ENCODE measurements at places on chromosomes 1 and 21. TPM values are rescaled to one million over a fixed set of nuclear protein-coding genes. Genes with fewer than 3 reads are reported as not detected.

GRCh38 chr1:100404821-100405220 is 52.5 kb downstream of the CDC14A start:
- H3K27ac ChIP-seq = no peak overlapping the region
- no peaks in the 10 kb centered on the region for H3K36me3 ChIP-seq
- H3K4me1 ChIP-seq = peaks cover 11% of the 10 kb centered on the region

- no peaks in the 10 kb centered on the region for H3K27me3 ChIP-seq
- H3K4me3 ChIP-seq = no peak overlapping the region
- H3K36me3 ChIP-seq = peaks cover 60% of the 10 kb centered on the region
Observed at GRCh38 chr1:158087320-158087927, 93.3 kb upstream of the CD1D start.

DNA sequence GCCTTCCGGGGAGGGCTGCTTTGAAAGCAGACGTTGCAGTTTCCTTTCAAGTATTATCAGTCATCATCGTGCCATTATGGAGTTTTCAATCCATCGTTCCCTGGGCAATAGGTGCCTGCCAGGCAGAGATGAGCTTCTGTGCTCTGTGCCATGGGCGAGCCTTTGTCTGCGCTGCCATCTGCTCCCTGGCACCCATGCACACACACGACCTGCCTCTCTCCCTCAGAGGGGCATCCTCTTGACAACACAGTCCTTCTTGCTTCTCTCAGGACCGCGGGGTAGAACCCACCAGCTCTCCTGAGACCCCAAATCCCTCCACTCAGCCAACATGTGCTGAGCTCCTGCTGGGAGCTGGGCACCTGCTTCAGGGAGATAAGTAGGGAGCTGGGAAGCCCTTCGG is 149.3 kb downstream of the HMGB4 start:
- no peak overlapping the region for H3K27ac ChIP-seq
- peaks cover 8% of the 10 kb centered on the region for H3K27me3 ChIP-seq
- no peaks in the 10 kb centered on the region for H3K4me1 ChIP-seq
- no peak overlapping the region for H3K4me3 ChIP-seq
- no peak for DNase-seq
- no peaks in the 10 kb centered on the region for H3K36me3 ChIP-seq

DNA sequence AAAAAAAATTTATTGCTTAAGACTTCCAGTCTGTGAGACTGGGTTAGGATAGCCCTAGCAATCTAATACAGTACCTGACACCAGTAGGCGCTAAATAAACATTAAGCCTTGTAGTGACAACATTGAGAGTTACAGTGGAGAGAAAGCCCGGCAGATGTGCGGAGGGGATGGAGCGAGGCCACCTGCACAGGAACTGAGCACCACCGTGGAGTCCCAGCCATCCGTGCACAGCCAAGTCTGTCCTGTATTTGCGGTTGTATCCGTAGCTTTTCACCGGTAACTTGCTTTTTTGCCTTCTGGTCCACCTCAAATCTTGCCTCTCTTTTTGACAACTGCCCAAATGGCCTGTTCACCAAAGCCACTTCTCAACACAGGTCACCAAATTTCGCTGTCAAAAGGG is 260.1 kb downstream of the GPATCH2 start:
- H3K27me3 ChIP-seq = no peaks in the 10 kb centered on the region
- no peaks in the 10 kb centered on the region for H3K4me1 ChIP-seq
- H3K36me3 ChIP-seq = no peaks in the 10 kb centered on the region
- no peak for DNase-seq
- H3K27ac ChIP-seq = no peak overlapping the region

DNA sequence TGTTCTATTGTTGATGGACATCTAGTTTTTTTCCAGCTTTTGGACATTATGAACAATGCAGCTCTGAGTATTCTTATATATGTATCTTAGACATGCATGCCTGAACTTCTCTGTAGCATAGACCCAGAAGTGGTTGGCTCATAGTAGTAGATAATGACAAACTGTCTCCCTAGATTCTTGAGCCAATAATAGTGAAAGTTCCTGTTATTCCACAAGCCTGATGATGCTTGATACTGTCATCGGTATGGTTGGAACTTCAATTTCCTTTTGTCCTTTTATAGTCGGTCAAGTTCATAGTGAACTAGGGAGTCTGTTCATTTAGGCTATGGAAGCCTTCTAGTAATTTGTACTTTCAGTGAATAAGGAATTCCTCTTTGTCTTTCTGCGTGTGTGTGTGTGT is 56.8 kb downstream of the MTR start:
- H3K27ac ChIP-seq = no peak overlapping the region
- peaks cover 82% of the 10 kb centered on the region for H3K36me3 ChIP-seq
- no peaks in the 10 kb centered on the region for H3K4me1 ChIP-seq
- H3K27me3 ChIP-seq = no peaks in the 10 kb centered on the region
- no peak for DNase-seq
- no peak overlapping the region for H3K4me3 ChIP-seq

DNA sequence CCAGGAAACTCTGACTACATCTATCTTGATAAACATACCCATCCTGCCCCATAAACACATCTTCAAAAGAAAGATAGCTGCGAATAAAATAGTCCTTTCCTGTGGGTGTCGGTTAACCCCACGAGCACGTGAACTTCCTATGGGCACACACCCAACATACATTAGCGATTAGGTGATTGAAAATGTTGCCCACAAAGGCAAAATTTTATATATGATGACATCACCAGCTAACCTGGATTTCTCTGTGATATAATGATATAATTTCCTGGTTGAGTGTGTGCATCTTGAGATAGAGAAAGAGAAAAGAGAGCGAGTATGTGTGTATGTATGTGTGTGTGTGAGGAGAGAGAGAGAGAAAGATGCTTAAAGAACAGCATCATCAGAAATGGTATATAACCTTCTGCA is 296.1 kb downstream of the PTPRC start:
- no peaks in the 10 kb centered on the region for H3K27me3 ChIP-seq
- peaks cover 42% of the 10 kb centered on the region for H3K4me1 ChIP-seq
- H3K27ac ChIP-seq = peak overlapping the region; percentile 80

DNA sequence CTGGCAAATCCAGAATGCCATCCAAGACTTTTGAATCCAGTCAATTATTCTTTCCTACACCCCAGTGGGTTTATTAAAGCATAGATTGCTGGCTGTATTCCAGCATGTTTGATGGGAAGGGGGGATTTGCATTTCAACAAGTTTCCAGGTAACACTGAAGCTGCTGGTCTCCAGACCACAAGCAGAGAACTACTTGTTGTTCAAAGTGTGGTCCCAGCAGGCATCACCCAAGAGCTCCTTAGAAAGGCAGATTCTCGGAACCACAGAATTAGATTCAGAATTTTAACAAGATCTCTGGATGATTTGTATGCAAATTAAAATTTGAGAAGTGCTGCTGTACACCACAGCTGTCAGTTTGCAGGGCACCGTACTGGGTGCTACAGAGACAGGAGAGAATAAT is 216.3 kb upstream of the FAM78B start:
- H3K4me1 ChIP-seq = no peaks in the 10 kb centered on the region
- H3K4me3 ChIP-seq = no peak overlapping the region
- H3K27ac ChIP-seq = no peak overlapping the region

DNA sequence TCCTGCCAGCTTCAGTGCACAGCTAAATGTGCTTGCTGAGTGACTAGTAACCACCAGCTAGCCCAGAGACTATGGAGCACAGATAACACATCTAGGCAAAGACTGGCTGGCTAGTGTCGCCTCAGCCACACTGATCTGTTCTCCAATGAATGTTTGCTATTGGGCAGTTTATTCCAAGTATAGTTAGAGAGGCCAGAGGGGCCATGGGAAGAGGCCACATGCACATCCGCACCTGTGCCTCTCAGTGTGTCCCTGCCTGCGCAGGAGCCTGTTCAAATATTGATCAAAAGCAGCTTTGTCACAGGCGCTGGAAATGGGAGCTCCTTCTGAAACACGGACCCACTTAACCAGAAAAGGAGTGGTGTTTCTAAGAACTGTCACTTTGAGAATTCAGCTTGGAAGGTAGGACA is 51.3 kb upstream of the ATP1A1 start:
- no peak overlapping the region for H3K27ac ChIP-seq
- H3K4me3 ChIP-seq = no peak overlapping the region
- peaks cover 4% of the 10 kb centered on the region for H3K4me1 ChIP-seq
- no peaks in the 10 kb centered on the region for H3K27me3 ChIP-seq
- no peaks in the 10 kb centered on the region for H3K36me3 ChIP-seq

DNA sequence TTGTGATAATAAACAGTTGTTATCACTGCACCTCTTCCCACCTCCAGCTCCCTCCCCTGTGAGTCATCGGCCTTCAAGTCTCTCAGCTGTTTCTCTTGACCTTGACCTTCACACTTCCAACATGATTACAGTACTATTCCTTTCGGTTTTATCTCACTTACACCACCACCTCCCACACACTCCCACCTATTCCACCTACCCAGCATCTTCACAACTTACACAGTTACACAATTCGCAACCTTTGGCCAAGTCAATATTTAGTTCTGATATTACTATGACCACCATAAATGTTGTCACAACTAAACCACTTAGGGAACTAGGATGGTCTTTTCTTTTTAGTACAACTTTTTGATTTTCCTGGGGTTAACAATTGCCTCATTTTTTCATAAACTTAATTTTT is 60.2 kb downstream of the RIPK4 start:
- H3K4me1 ChIP-seq = no peaks in the 10 kb centered on the region
- H3K27me3 ChIP-seq = peaks cover 9% of the 10 kb centered on the region
- no peak overlapping the region for H3K4me3 ChIP-seq
- H3K36me3 ChIP-seq = no peaks in the 10 kb centered on the region
- no peak overlapping the region for H3K27ac ChIP-seq

DNA sequence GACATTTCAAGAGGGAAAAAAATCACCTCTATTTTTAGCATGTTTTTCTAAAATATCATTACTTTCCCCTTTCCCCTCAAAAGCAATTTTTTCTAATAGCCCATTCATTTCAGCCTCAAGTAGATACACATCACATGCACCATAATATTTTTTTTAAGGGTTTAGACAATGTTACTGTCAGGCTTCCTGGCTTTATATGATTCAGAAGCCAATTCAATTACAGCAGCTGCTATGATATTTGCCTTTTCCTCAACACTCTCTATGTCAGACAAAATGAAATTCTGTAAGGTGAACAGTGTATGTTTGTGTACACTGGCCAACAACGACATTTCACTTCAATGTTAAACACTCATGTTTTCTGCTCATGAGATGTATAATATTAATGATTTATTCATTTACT is 46.5 kb downstream of the OMA1 start:
- peaks cover 14% of the 10 kb centered on the region for H3K36me3 ChIP-seq
- H3K4me3 ChIP-seq = no peak overlapping the region
- no peak for DNase-seq
- H3K4me1 ChIP-seq = no peaks in the 10 kb centered on the region
- H3K27me3 ChIP-seq = no peaks in the 10 kb centered on the region

DNA sequence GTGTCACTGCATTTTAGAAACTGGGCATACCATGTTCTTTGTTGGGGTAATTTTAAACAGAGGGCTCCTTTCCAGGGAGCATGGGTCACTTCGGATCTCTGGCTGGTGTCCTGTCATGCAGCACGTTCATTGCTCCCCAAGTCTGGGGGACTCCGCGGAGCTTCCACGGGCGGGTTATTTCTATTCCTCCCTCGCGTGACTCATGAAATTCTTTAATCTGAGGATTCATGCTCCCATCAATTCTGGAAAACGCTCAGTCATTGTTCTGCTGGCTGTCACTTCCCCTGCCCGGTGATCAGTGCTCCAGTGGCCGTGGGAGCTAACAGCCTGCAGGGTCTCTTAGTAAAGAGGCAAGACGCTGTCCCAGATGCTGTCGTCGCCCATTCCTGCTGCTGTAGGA is 28.1 kb downstream of the CFAP74 start:
- no peaks in the 10 kb centered on the region for H3K4me1 ChIP-seq
- no peak overlapping the region for H3K4me3 ChIP-seq

DNA sequence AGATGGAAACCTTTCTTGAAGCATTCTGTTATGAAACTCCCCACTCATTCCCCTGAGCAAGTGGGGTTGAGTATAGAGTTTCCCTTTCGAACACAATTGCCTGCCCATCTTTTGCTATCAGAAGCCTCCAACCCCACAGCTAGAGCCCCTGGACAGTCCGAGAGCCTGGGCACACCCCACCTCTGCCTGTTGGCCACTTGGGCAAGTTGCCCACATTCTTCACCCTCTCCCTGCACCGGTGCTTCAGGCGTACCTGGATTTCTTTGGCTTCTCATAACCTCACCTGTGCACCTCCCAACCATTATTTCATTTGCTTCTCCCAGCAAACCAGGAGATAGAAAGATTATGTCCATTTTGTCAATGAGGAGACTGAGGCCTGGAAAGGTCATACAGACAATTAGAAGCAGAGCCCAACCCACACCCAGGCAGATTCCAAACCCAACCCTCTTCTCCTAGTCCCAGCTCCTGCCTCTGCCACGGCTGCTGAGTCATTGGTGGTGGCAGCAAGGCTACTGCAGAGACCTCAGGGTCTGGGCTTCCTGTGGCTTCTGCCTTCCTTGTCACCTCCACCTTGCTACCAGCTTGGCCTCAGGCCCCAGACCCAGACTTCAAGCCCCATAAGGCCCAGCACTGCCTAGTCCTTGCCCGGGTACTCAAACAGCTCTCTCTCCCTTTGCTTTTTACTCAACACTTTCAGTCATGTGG is 118.7 kb upstream of the ZBTB40 start:
- no peaks in the 10 kb centered on the region for H3K36me3 ChIP-seq
- peaks cover 8% of the 10 kb centered on the region for H3K27me3 ChIP-seq
- no peaks in the 10 kb centered on the region for H3K4me1 ChIP-seq
- H3K4me3 ChIP-seq = no peak overlapping the region

DNA sequence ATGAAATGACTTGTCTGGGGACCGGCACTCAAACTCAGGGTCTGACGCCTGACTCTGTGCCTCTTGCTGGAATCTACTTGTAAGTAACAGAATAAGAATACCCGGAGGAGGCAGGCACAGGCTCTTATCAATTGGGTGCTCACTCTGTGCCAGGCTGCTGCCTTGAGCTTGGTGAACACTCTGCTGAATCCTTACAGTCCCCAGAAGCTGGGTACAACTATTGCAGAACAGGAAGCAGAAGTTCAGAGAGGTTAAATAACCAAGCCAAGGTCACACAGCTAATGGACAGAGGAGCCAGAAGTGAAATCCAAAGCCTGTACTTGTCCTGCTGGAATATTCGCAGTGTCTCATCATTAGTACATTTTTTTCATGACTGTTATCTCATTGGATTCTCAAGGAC is 86.0 kb downstream of the EPHB2 start:
- peaks cover 7% of the 10 kb centered on the region for H3K4me1 ChIP-seq
- no peaks in the 10 kb centered on the region for H3K27me3 ChIP-seq
- no peak overlapping the region for H3K27ac ChIP-seq
- H3K36me3 ChIP-seq = no peaks in the 10 kb centered on the region
- H3K4me3 ChIP-seq = no peak overlapping the region

- no peak overlapping the region for H3K4me3 ChIP-seq
- no peaks in the 10 kb centered on the region for H3K36me3 ChIP-seq
- H3K4me1 ChIP-seq = no peaks in the 10 kb centered on the region
Observed at GRCh38 chr1:231376101-231376500, 38.0 kb downstream of the SPRTN start.

Gene FMO3
- 13.4 TPM for total RNA-seq

Gene LCE2A
- total RNA-seq = not detected

Gene CADM3
- 8.8 TPM for total RNA-seq

Gene SLAMF9
- not detected for total RNA-seq

Gene ZNF644
- total RNA-seq = 54.7 TPM

Gene IPO9
- 34.1 TPM for total RNA-seq

Gene LRRN2
- 2.5 TPM for total RNA-seq

All from lower lobe of right lung (tissue), 2 donors.